ENCODE measurements at places on chromosomes 2 and 18. TPM values are rescaled to one million over a fixed set of nuclear protein-coding genes. Genes with fewer than 3 reads are reported as not detected.

GRCh38 chr2:37711308-37711731 is 39.9 kb upstream of the CDC42EP3 start:
- no peak overlapping the region for H3K4me3 ChIP-seq
- no peaks in the 10 kb centered on the region for H3K4me1 ChIP-seq
- DNase-seq, result no peak
- H3K36me3 ChIP-seq, result no peaks in the 10 kb centered on the region

GRCh38 chr2:99141110-99142108 is at the start of gene C2orf15:
C2orf15 (plus strand) TSS chr2:99141707; CDS start chr2:99150559, 8,852 bp downstream.
- H3K4me3 ChIP-seq, result peak within 1 kb of the TSS; percentile 80
- no peaks in the 10 kb centered on the region for H3K27me3 ChIP-seq
- peak within 1 kb of the TSS; percentile 68 for H3K27ac ChIP-seq
- H3K36me3 ChIP-seq, result no peaks in the 10 kb centered on the region

DNA sequence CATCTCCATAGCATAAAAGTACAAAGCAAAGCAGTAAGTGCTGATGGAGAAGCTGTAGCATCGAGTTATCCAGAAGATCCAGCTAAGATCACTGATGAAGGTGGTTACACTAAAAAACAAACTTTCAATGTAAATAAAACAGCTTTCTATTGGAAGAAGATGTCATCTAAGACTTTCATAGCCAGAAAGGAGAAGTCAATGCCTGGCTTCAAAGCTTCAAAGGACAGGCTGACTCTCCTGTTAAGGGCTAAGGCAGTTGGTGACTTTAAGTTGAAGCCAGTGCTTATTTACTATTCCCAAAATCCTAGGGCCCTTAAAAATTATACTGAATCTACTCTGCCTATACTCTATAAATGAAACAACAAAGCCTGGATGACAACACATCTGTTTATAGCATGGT is 44.0 kb downstream of the METTL8 start:
- DNase-seq, result no peak
- no peaks in the 10 kb centered on the region for H3K36me3 ChIP-seq
- H3K27ac ChIP-seq, result no peak overlapping the region

DNA sequence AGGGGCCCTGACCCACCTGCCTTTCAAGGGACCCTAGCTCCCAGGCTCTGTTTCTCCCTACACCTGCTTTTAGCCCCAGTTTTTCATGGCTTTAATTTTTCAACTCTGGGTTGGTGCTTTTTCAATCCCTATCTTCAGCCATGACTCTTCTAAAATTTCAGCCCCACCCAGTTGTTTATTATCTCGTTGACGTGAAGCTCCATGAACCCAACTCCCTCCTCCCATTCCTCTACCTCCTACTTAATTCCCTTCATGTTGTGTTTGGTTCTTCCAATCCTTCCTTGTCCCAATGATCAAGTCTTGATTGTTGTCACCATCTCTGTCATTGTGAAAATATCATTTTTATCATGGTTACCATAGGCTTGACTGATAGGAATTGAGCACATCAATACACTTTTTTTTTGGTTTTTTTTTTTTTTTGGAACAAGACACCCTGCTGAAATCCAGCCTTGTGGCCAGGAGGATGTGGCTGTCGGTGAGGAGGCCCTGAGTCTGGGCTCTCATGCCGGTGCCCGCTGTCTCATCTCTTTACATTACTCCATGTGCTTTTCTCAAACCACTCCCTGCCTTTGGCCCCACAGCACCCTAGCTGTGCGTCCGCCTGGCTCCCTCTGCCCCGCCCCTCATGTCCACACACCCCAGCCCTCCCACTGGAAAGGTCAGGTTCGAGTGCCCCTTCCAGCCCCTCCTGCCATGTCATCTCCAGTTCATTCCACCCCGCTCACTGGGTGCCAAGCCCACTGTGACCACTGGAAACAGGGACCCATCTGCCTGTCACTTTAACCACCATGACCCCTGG is 39.3 kb downstream of the NAPG start:
- no peak for DNase-seq
- no peaks in the 10 kb centered on the region for H3K36me3 ChIP-seq
- H3K27me3 ChIP-seq, result no peaks in the 10 kb centered on the region
- no peaks in the 10 kb centered on the region for H3K4me1 ChIP-seq

GRCh38 chr2:133198678-133199077 is 369.6 kb downstream of the NCKAP5 start:
- H3K36me3 ChIP-seq, result no peaks in the 10 kb centered on the region
- no peaks in the 10 kb centered on the region for H3K27me3 ChIP-seq
- H3K4me3 ChIP-seq, result no peak overlapping the region
- H3K4me1 ChIP-seq, result no peaks in the 10 kb centered on the region
- no peak for DNase-seq

GRCh38 chr18:63801343-63801742 is 26.1 kb downstream of the SERPINB7 start:
- H3K4me3 ChIP-seq, result no peak overlapping the region
- H3K27ac ChIP-seq, result no peak overlapping the region
- H3K36me3 ChIP-seq, result no peaks in the 10 kb centered on the region
- no peak for DNase-seq
- no peaks in the 10 kb centered on the region for H3K4me1 ChIP-seq
- H3K27me3 ChIP-seq, result no peaks in the 10 kb centered on the region

- no peak overlapping the region for H3K4me3 ChIP-seq
- H3K36me3 ChIP-seq, result no peaks in the 10 kb centered on the region
- H3K27ac ChIP-seq, result no peak overlapping the region
- no peaks in the 10 kb centered on the region for H3K4me1 ChIP-seq
Measured at GRCh38 chr2:76298041-76298440, 587.3 kb upstream of the GCFC2 start.

- H3K27ac ChIP-seq, result no peak overlapping the region
- peak; percentile 87 for DNase-seq
- no peaks in the 10 kb centered on the region for H3K36me3 ChIP-seq
- H3K4me3 ChIP-seq, result peak overlapping the region; percentile 6
- H3K27me3 ChIP-seq, result no peaks in the 10 kb centered on the region
- peaks cover 2% of the 10 kb centered on the region for H3K4me1 ChIP-seq
Measured at GRCh38 chr18:75167759-75168618, 41.0 kb downstream of the PTGR3 start.

DNA sequence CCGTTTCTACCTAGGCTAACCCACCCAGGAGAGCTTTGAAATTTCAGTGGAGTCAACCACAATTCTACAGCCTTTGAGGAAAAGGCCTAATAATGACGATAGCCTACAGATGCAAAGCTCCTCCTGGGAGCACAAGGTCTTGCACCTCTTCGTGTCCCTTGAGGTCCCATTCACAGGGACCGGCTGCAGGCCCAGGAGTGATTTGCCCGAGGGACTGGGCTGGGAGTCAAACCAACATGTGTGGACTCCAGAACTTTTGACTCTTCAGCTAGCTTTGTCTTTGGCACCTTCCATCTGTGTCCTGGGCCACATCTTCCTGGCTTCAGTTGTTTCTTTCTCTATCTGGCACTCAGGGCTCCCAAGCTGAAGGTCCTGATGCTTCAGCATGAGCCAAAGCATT is 76.5 kb downstream of the SMAD7 start:
- peaks cover 6% of the 10 kb centered on the region for H3K4me1 ChIP-seq
- H3K4me3 ChIP-seq, result no peak overlapping the region
- no peak overlapping the region for H3K27ac ChIP-seq
- no peaks in the 10 kb centered on the region for H3K27me3 ChIP-seq

- H3K4me1 ChIP-seq, result peaks cover 12% of the 10 kb centered on the region
- H3K27me3 ChIP-seq, result no peaks in the 10 kb centered on the region
- H3K36me3 ChIP-seq, result no peaks in the 10 kb centered on the region
- no peak overlapping the region for H3K4me3 ChIP-seq
- H3K27ac ChIP-seq, result no peak overlapping the region
- DNase-seq, result no peak
Measured at GRCh38 chr2:105042189-105042588, 4.3 kb downstream of the MRPS9 start.

DNA sequence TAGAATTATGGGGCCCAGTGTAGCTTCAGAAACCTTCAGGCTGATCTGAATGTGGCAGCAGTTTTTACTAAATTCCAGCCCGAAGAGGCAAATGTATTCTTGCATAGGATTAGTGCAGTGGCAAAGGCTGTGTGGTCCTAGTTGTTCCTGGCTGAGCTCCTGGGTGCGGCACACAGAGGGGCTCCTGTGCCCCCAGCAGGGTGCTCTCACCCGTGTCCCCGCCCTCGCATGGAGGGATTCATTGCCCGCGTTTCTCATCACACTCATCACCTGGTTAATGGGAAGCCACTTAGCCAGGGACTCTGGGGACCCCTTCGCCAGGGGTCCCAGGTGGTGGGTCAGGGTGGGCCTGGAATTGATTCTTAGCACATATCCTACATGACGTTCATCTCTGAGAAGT is 3.9 kb downstream of the KCNG2 start:
- H3K27ac ChIP-seq, result no peak overlapping the region
- no peak for DNase-seq
- no peaks in the 10 kb centered on the region for H3K36me3 ChIP-seq
- H3K27me3 ChIP-seq, result peaks cover 15% of the 10 kb centered on the region
- no peak overlapping the region for H3K4me3 ChIP-seq
- H3K4me1 ChIP-seq, result peaks cover 14% of the 10 kb centered on the region

- no peaks in the 10 kb centered on the region for H3K27me3 ChIP-seq
- no peaks in the 10 kb centered on the region for H3K4me1 ChIP-seq
- no peak for DNase-seq
Measured at GRCh38 chr2:117888897-117889296, 74.4 kb downstream of the DDX18 start.

- no peaks in the 10 kb centered on the region for H3K36me3 ChIP-seq
- H3K27ac ChIP-seq, result peak overlapping the region; percentile 94
- peaks cover 31% of the 10 kb centered on the region for H3K4me1 ChIP-seq
- H3K27me3 ChIP-seq, result no peaks in the 10 kb centered on the region
- H3K4me3 ChIP-seq, result peak overlapping the region; percentile 80
- DNase-seq, result peak; percentile 13
Measured at GRCh38 chr2:99488539-99489062, 1.2 kb downstream of the REV1 start.

DNA sequence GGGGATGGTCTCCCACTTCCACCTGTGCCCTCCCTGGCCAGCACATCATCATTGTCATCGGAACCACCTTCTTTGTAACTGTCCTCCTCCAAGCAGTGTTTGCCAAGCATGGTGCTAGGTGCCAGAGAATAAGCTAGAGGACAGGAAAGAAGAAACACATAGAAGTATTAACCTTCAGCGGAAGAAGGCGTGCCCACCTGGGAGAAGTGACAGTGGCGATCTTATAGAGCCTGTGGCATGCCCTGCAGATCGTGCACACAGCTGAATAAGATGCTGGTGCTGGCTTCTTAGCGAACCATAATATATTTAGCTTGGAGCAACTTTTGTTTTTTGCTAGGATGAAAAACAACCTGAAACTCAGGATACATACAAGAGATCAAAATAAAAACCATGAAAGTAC is 148.0 kb downstream of the FAM210A start:
- no peaks in the 10 kb centered on the region for H3K36me3 ChIP-seq
- H3K27ac ChIP-seq, result no peak overlapping the region
- H3K4me1 ChIP-seq, result no peaks in the 10 kb centered on the region
- DNase-seq, result no peak
- H3K4me3 ChIP-seq, result no peak overlapping the region

- peaks cover 15% of the 10 kb centered on the region for H3K4me1 ChIP-seq
- no peak overlapping the region for H3K4me3 ChIP-seq
- H3K27me3 ChIP-seq, result no peaks in the 10 kb centered on the region
- DNase-seq, result no peak
- peak overlapping the region; percentile 22 for H3K27ac ChIP-seq
Measured at GRCh38 chr2:172280571-172281361, 146.6 kb upstream of the ITGA6 start.

GRCh38 chr18:29164020-29164706 is 987.2 kb upstream of the CDH2 start:
- DNase-seq, result no peak
- H3K4me3 ChIP-seq, result no peak overlapping the region

DNA sequence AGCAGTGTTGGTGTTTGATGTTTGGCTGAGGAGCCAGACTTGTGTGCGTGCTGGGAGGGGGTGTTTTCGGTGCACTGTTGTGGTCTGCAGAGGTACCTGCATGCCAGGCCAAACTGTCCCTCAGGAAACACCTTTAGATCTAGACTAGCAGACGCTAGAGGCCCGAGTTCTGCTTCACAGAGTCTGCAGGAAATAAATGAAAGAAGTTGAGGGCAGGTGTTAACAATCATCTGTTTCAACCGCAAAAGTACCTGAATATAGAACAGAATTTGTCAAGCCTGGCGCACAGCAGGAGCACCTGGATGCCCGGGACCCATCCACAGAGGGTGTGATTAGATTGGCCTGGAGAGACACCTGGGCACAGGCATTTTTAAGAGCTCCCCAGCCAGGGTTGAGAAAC is 40.5 kb upstream of the REL start:
- no peaks in the 10 kb centered on the region for H3K36me3 ChIP-seq
- H3K27ac ChIP-seq, result no peak overlapping the region
- no peak overlapping the region for H3K4me3 ChIP-seq
- no peaks in the 10 kb centered on the region for H3K27me3 ChIP-seq
- no peak for DNase-seq

DNA sequence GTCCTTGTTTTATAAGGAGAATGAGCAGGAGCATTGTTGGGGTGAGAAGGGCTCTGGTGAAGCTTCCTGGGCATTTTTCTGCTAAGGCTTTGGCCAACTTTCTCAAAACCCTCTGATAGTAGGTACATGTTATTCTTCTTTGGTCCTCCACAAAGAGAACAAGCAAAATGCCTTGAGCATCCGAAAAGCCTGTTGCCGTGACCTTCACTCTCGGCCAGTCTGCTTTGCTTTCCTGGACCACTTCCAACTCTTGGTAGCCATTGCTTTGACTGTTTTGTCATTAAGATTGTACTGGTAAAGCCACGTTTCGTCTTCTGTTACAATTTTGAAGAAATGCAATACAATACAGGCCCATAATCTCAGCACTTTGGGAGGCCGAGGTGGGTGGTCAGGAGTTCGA is 27.4 kb upstream of the ALLC start:
- no peak for DNase-seq
- H3K4me3 ChIP-seq, result no peak overlapping the region
- H3K27me3 ChIP-seq, result no peaks in the 10 kb centered on the region
- peaks cover 3% of the 10 kb centered on the region for H3K4me1 ChIP-seq
- H3K27ac ChIP-seq, result no peak overlapping the region
- H3K36me3 ChIP-seq, result no peaks in the 10 kb centered on the region

The TAF1B gene
- 9.2 TPM for polyA plus RNA-seq

The SLC8A1 gene
- polyA plus RNA-seq, result 6.4 TPM

The LYPD6B gene
- 3.5 TPM for polyA plus RNA-seq

The DLX2 gene
- polyA plus RNA-seq, result 0.01 TPM

The GDF7 gene
- polyA plus RNA-seq, result 0.10 TPM

The VSNL1 gene
- polyA plus RNA-seq, result 1.1 TPM

The FBXO48 gene
- polyA plus RNA-seq, result 0.52 TPM

The DCC gene
- polyA plus RNA-seq, result 0.28 TPM

The SLC40A1 gene
- polyA plus RNA-seq, result 57.4 TPM

The EVA1A gene
- polyA plus RNA-seq, result 102 TPM

The ZNF516 gene
- polyA plus RNA-seq, result 7.7 TPM

The C2orf66 gene
- 0.02 TPM for polyA plus RNA-seq

The SF3B6 gene
- 124 TPM for polyA plus RNA-seq

The MGAT4A gene
- 23.5 TPM for polyA plus RNA-seq

The CDH20 gene
- 0.07 TPM for polyA plus RNA-seq

The MBD1 gene
- polyA plus RNA-seq, result 24.0 TPM

Measured in lung (tissue), 17 donors.